ENCODE measurements at places on chromosomes 2 and 18. TPM values are rescaled to one million over a fixed set of nuclear protein-coding genes. Genes with fewer than 3 reads are reported as not detected.

DNA sequence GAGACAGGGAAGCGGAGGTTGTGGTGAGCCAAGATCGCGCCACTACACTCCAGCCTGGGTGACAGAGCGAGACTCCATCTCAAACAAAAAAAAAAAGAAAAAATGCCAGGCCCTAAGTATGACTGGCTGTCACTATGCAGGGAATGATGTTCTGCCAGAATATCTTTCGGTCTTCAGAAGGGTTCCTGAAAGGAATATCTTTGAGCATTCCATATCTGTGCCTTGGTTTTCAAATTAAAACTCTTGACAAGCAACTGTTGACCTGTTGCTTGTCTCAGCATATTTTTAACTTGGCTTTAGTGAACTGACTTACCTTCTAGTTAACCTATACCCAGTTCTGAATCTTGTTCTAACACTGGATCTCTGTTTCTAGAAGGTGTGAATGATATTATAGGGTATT, 953.2 kb upstream of the FAM98A start:
- H3K36me3 ChIP-seq, result peaks cover 2% of the 10 kb centered on the region
- no peak overlapping the region for H3K27ac ChIP-seq
- no peak for DNase-seq

- peaks cover 2% of the 10 kb centered on the region for H3K36me3 ChIP-seq
- DNase-seq, result no peak
- peaks cover 19% of the 10 kb centered on the region for H3K4me1 ChIP-seq
- peaks cover 49% of the 10 kb centered on the region for H3K27me3 ChIP-seq
- no peak overlapping the region for H3K27ac ChIP-seq
- H3K4me3 ChIP-seq, result no peak overlapping the region
These were observed 59.8 kb downstream of the SLC4A3 start for GRCh38 chr2:219687272-219687671.

- no peaks in the 10 kb centered on the region for H3K36me3 ChIP-seq
- no peak for DNase-seq
- no peak overlapping the region for H3K27ac ChIP-seq
- H3K27me3 ChIP-seq, result no peaks in the 10 kb centered on the region
- H3K4me1 ChIP-seq, result no peaks in the 10 kb centered on the region
These were observed 384.3 kb upstream of the SYT4 start for GRCh38 chr18:43661570-43661969.

- peaks cover 31% of the 10 kb centered on the region for H3K4me1 ChIP-seq
- peaks cover 3% of the 10 kb centered on the region for H3K27me3 ChIP-seq
- peak overlapping the region; percentile 98 for H3K27ac ChIP-seq
These were observed 344 bp upstream of the MRPL33 start for GRCh38 chr2:27771202-27771547.

GRCh38 chr2:168336786-168337388, 89.5 kb upstream of the STK39 start:
- no peak overlapping the region for H3K4me3 ChIP-seq
- peak; percentile 42 for DNase-seq
- peaks cover 7% of the 10 kb centered on the region for H3K27me3 ChIP-seq
- H3K36me3 ChIP-seq, result peaks cover 1% of the 10 kb centered on the region

GRCh38 chr18:47420130-47420529, 168.7 kb upstream of the SKOR2 start:
- no peak overlapping the region for H3K27ac ChIP-seq
- peaks cover 19% of the 10 kb centered on the region for H3K27me3 ChIP-seq
- no peaks in the 10 kb centered on the region for H3K36me3 ChIP-seq

DNA sequence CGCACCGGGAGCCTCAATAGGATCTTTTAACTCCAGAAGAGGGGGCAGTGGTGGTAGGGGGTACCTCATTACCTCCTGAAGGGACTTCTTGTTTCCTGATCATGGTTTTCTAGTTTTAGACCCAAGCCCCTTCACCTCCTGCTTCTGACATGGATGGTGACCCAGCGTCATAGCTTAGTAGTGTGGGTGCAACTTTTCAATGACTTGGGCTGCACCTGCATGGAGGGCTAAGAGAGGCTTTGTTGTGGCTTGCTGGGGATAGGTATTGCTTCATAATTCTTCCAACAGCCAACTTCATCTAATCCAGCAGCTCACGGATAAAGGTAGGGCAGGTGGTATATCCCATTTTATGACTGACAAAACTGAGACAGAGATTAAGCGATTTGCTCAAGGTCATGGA, 3.0 kb downstream of the SLC1A4 start:
- no peak overlapping the region for H3K27ac ChIP-seq
- peaks cover 31% of the 10 kb centered on the region for H3K4me1 ChIP-seq
- H3K36me3 ChIP-seq, result peaks cover 35% of the 10 kb centered on the region
- H3K4me3 ChIP-seq, result no peak overlapping the region
- H3K27me3 ChIP-seq, result peaks cover 23% of the 10 kb centered on the region

GRCh38 chr2:110897966-110898365, 165.6 kb downstream of the ACOXL start:
- H3K36me3 ChIP-seq, result peaks cover 6% of the 10 kb centered on the region
- no peak overlapping the region for H3K27ac ChIP-seq
- H3K4me3 ChIP-seq, result no peak overlapping the region
- no peak for DNase-seq
- H3K27me3 ChIP-seq, result peaks cover 18% of the 10 kb centered on the region
- H3K4me1 ChIP-seq, result peaks cover 2% of the 10 kb centered on the region

- H3K36me3 ChIP-seq, result no peaks in the 10 kb centered on the region
- peaks cover 4% of the 10 kb centered on the region for H3K4me1 ChIP-seq
- peak; percentile 59 for DNase-seq
- H3K27me3 ChIP-seq, result peaks cover 55% of the 10 kb centered on the region
These were observed at the start of gene TCF7L1 for GRCh38 chr2:85132834-85133637. Gene TCF7L1 (plus strand): TSS chr2:85133392. CDS start chr2:85133685, 293 bp downstream.

DNA sequence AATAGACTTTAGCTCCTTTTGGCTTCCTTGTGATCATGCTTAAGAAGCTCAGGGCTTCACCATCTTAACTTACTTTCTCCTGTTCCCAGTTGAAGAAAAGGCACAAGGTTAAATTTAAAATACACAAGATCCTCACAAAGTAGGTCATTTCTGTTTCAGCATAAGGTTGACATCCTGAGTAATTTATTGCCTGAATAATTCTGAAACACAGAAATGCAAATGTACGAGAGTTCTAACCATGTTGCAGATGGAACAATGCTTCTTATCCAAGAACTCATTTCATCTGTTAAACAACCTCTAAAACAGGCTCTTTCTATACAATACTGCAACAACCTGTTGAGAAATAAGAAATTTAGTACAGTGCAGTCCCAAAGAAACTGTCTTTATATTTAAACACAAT, 395.2 kb downstream of the BCL11A start:
- H3K27ac ChIP-seq, result no peak overlapping the region
- no peaks in the 10 kb centered on the region for H3K4me1 ChIP-seq
- no peaks in the 10 kb centered on the region for H3K27me3 ChIP-seq
- H3K4me3 ChIP-seq, result no peak overlapping the region
- no peaks in the 10 kb centered on the region for H3K36me3 ChIP-seq

The HSBP1L1 gene
- 14.5 TPM for total RNA-seq

The AQP12A gene
- total RNA-seq, result not detected

The FN1 gene
- total RNA-seq, result 0.29 TPM

All from activated naive CD8-positive, alpha-beta T cell treated with anti-CD3 and anti-CD28 coated beads for 36 hours (primary cell).